ENCODE measurements at places on chromosomes 16 and 17.

DNA sequence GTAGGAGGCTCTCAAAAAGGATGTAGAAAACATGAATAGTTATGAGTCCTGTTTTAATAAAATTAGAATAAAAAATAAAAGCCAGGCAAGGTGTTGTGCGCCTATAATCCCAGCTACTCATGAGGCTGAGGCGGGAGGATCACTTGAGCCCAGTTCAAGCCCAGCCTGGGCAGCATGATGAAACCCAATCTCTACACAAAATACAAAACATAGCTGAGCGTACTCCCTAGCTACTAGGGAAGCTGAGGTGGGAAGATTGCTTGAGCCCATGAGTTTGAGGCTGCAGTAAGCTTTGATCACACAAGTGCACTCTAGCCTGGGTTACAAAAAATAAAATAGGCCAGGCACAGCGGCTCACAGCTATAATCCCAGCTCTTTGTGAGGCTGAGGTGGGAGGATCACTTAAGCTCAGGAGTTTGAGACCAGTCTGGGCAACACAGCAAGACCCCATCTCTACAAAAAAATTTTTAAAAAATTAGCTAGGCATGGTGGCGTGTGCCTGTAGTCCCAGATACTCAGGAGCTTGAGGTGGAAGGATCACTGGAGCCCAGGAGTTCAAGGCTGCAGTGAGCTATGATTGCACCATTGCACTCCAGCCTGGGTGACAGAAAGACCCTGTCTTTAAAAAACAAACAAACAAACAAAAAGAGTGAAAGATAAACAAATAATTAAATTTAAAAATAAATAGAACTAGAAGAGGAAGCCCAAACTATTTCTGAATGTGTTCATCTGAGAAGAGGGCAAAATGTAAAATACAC lies 17.2 kb upstream of the PRM1 start:
- no peak for DNase-seq

DNA sequence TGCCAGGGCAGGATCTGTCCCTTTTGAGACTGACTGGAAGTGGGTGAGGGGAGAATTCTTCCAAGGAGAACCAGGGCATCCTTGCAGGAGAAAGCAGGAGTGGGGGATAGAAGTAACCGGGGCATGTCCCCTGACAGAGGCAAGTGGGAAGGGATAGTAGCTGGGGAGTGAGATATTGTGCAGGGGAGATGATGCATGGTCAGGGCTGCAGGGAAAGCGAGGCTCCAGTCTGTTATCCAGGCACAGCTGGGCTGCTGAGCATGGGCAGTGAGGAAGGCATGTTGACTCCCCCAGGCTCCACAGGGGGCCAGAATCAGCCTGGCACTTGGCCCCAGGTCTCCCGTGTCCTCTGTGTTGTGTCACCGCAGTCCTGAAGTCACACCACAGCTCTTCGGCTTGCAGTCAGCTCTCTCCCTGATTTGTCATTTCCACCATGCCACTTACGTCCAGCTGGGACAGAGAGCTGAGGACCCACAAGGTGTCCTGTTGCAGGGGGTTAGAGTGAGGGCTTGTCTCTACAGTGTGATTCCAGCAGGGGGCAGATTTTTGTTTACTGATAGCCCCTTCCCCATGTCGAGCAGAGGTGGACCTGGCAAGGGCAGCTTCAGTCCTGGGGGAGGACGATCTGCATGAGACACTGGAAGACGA lies 40.9 kb downstream of the B9D1 start:
- DNase-seq: no peak

DNA sequence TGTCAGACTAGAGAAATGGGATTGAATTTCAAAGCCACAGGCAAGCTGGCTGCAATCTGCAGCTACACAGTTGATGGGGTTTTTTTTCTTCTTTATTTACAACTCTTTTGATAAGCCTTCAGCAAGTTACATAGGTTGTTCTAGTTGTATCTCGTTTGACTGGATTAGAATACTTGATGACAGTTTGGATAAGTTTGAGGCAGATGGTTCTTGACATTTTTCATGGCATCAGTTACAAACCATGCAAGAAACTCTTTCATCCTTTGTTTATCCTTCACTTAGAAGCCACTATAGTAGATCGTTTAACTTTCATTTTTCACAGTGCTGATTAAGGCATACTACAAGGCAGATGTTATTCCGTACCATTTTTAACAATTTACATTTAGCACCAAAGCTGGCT lies 238.9 kb downstream of the TOX3 start:
- no peak for DNase-seq

DNA sequence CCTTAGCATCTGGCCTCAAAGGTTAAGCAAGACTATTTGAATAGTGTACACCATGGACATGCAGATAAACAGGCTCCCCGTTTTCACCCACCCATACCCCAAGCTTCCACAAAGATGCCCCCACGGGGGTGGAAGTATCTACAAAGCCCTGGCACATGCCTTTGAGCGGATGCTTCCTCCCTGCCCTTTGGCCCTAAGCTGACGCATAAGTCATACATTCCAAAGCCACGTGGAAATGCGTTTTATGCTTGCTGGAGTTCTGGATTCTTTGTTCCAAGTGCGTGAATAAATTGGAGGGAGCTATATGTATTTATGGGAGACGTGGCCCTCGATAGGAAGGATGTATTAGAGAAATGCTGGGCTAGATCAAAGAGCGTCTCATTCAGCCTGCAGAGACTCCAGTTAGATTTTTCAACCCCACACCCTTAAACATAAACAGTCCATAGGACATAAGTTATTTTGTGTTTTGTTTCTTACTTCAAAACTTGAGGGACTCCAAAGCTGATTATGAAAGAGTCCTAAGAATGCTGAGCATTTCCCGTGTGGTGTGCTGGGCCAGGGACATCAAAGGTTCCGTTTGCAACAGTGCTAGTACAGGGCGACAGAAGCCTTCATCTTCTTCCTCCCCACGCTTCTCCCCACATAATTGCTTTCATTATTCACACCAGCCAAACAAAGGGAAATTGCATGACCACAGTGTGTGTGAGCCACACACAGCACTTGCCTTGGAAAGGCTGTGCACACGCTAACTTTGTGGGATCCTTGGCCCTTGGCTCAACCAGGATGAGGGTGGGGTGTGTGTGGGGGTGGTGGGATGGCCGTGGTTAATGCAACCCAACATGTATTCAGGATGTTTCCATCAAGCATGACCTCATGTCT lies 73.6 kb downstream of the WIPI1 start:
- DNase-seq: peak; percentile 65

Data from epithelial cell of proximal tubule (primary cell).